ENCODE measurements at places on chromosomes 7 and 10.

DNA sequence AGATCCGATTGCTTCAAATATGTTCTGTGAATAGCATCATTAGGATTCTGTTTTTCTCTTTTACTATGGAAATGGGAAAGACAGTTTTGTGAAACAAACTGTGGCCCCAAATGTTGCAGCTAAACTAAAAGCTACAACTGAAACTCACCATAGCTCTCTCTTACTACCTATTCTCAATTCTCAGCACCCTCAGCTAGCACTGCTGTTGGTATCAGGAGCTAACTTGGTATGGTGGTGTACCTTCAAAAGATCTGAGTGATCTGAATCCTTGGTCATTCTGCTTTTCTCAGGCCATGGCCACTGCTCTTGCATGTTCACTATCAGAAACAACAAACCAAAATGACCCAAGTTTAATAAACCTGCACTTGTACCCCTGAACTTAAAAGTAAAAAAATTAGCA is 1208.0 kb downstream of the SORCS1 start:
- no peak for DNase-seq

DNA sequence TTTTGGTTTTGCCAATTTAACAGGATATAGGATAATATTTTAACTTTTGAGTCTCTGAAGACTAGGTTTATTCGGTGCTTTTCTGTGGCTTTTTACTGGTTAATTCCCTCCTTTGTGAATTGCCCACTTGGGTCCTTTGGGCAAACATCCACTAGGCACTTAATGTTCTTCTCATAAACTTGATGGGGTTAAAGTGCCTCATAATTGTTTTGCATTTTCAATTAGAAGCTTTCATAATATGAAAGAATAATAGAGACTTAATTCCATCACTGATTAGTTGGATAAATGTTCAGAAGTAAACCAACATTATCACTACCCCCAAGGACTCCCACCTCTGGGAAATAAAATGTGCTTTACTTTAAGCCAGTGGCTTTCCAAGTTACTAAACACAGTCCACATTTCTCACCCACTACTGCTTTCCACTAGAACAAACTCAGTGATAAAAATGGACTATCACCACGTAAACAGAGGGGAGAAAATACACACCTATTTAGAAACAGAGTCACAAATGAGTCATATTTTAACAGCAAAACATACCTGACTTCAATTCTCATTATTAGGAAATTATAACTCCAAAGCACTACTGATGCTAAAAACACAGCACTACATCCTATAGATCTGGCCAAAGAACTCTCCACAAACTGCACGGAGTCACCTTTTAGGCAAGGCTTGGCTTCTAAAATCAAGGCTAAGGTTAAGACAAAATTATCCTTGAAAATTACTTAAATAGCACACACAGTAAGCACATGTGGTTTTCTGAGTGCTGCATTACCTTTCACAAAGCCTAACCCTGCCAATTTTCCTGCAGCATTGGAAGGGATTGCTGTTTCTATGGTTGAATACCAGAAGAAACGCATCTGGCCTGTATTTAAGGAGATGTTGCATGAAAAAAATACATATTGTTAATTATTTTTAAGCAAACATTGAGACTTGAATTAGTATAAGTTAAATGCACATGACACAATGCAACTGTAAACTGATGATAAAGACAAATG is 41.2 kb downstream of the PARD3 start:
- no peak for DNase-seq

DNA sequence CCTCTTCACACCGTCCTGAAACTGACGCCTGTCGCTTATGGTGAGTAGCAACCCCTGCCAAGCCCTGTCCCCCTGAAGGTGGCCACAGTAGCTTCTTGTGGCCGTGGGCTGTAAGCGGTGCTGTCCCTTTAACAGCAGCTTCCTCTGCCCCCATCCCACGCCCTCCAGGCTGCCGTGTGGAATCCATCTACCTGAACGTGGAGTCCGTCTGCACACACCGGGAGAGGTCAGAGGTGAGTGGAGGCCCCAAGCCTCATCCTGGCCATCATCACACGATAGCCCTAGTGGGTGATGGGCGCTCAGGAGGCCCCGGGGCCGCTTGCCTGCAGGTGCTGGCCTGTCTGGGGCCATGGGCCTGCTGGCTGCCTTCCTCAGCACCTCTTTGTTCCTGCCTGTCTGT is 21.2 kb downstream of the PFKFB3 start:
- no peak for DNase-seq

DNA sequence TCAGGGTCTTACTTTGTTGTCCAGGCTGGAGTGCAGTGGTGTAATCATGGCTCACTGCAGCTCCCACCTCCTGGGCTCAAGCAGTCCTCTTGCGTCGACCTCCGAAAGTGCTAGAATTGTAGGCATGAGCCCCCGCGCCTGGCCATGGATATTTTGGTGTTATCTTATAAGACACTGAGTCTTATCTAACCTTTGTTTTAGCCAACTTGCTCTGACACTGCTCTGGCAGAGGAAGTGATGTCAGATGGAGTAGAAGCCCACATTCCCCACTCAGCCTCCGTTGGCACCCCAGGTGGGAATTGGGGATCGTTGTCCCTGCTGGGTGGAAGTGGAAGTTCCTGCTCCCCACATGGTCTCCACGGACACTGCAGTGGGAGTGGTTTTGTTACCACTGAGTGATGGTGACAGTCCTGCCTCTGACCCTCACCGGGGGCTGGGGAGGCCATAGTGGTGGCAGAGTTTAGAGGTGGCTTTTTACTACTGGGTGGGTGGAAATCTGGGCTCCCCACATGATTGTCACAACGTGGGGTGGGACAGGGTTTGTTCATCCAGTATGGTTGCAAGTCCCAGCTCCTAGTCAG is 98.9 kb downstream of the ANKRD61 start:
- DNase-seq, result no peak

DNA sequence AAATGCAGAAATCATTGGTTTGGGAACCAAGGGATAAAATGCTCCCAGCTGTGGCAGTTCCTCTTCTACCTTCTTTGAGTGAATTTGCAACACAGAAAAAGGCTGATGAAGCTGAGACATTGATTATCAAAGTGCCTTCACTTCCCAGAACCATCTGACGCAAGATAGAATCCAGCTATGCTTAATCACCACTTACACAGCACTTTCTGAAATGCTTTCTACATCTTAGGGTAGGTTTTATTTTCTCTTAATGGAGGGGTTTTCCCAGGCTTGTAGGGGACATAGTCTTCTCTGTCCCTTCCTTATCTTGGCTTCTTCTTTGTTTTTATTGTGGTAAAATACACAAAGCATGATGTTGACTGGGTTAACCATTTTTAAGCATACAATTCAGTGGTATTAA is 332.6 kb upstream of the ZNF32 start:
- no peak for DNase-seq

DNA sequence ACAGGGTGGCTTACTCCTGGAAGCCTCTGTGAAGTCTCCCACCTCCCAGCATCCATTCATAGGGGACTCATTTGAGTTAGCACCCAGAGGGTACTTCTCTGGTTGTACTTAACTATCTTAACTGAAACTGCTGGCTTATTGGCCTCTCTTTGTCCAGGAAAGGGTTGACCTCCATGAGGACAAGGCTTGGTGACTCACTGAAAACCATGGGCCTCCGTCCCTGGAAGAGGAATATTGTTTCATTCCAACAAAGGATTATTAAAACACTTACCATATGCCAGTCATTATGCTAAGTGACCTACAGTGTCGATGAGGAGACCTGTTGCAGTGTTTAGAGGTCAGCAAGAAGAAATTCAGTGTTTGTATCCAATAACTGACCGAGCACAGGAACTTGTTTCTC is 175.9 kb downstream of the PLPP4 start:
- no peak for DNase-seq

DNA sequence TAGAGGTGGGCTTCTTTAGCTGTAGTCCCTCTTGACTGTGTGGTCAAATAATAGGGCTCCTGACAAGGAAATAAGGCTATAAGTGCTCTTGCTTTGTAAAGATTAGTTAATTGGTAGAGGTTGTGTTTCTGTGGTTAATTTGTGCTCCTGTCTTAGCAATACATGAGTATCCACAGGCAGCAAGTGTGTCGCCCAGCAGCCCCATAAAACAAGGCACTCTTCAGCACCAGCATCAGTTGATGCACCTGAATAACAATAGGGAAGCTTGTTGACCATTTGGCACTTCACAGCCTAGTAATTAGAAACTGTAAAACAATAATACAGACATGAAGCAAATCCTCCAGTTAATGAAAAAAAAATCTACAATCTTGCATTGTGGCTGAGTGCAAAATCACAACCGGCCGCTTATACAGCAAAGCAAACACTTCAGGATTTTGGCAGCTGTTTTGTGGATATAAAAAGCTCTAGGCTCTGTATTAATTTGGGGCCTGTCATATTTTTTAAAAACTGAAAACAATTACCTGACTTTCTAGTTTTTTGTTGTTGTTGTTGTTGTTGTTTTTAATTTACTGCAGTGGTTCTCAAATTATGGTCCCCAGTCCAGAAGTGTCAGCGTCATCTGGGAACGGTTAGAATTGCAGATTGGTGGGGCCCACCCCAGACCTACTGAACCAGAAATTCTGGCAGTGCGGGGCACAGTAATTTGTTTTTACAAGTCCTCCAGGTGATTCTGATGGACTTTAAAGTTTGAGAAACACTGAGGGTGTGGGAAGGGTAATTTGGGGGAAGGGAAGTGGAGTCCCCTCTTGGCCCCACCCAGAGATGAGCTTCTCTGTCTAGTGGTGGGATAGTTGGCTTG is 56.8 kb downstream of the AUTS2 start:
- DNase-seq, result no peak

Data from CD4-positive, alpha-beta T cell treated with Interleukin-21 for 1 hour (primary cell).